ENCODE measurements at places on chromosomes 13 and 19. TPM values are rescaled to one million over a fixed set of nuclear protein-coding genes. Genes with fewer than 3 reads are reported as not detected.

TRPC4 gene
- total RNA-seq, result not detected

MEDAG gene
- total RNA-seq, result 126 TPM

ZNF681 gene
- total RNA-seq, result 0.65 TPM

SYNGR4 gene
- total RNA-seq, result not detected

TEX101 gene
- not detected for total RNA-seq

MAB21L1 gene
- 2.1 TPM for total RNA-seq

LRG1 gene
- total RNA-seq, result 0.17 TPM

CEACAM21 gene
- 1.8 TPM for total RNA-seq

NLRP4 gene
- not detected for total RNA-seq

LGALS4 gene
- total RNA-seq, result not detected

- no peak for DNase-seq
Measured at GRCh38 chr13:66704110-66704509, 526.0 kb downstream of the PCDH9 start.

DNA sequence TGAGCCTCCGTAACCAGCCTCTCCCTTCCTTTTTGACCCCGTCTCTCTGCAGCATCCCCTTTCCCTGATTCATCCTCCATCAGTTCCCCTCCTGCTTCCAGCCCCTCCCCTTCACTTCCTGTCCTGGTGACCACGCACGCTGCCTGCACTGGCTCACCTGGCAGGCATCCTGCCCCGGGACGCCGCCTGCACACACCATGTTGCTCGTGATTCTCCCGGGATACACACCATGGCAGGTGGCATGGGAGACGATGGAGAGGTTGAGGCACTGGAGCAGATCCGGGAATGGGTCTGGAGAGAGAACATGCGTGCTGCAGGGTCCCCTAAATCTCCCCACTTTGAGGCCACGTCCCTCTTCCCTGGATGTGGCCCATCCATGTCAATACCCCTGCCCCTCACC lies 4.2 kb downstream of the KLK12 start:
- no peak for DNase-seq

DNA sequence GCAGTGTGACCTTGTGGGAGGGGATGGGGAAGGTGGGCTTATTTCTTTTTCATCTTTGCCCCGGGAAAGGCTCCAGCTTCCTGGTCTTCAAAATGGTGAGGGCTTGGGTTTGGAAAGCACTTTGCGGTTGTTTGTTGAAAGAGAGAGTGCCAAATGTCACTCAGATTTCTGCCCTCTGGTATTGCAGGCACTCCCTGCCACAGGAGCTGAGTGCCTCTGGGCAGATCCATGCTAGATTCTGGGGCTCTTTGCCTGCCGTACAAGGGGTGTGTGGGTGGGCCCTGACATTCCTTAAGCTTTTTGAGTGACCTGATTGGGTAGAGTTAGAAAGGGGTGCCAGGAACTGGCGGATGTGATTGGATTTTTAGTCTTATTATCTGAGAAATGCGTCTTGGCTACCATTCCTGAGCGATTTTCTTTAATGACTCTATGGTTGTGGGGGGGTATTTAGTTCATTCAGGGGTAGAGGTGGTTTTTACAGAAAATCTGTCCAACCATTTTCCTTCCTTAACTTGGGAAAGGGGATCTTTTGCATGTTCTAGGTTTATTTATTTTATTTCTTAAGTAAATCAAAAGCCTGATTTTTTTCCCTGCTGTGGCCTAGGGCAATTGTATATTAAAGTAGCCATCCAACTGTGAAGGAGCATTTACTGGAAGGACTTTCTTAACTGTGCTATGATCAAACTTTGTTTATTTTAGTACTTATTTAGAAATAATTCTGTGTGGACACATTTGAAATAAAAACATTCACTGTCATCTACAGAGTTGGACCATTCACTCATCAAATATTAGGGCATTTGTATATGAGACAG lies 3.2 kb downstream of the ARHGAP35 start:
- no peak for DNase-seq

DNA sequence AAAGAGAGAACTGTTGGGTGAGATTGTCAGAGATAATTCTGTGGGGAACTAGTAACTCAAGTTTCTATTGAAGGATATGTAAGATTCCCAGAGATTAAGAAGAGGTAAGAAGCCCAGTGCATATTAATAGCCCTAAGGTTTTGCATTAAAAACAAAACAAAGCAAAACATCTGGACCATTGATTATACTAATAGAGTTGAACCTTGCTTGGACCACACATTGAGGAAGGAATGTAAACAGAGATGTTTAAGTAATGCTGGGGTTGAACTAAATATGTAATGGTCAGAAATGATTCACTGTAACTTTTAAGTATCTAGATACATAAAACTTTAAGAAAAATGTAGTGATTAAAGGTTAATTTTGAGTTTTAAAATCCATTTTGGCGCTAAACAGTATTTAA lies 1770.0 kb downstream of the PCDH9 start:
- no peak for DNase-seq

GRCh38 chr13:95420501-95420900 lies 119.2 kb upstream of the ABCC4 start:
- no peak for DNase-seq

- DNase-seq, result no peak
Measured at GRCh38 chr19:18742324-18742723, 48.8 kb downstream of the COMP start.

- no peak for DNase-seq
Measured at GRCh38 chr13:50871405-50871804, 27.9 kb upstream of the DLEU7 start.

GRCh38 chr13:96003304-96003703 lies 49.9 kb downstream of the UGGT2 start:
- no peak for DNase-seq

DNA sequence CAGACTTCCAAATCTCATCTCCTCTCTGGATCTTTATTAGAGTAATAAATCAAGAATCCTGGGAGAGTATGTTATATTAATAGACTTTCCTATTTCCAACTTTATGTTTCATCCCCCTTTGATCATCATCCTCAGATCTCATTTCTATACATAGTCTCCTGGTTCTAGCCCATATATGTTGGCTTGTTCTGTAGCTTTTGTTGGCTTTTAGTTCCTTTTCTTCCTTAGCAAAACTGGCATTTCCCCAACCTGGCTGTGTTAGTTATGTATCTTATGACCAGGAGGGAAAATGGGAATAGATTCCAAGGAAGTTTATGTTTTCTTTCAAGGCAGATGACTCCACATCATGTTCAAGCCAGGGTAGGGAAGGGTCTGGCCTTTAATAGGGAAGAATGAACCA lies 2464.5 kb downstream of the PCDH9 start:
- DNase-seq, result no peak

GRCh38 chr13:51222037-51222685 lies at the start of gene FAM124A:
FAM124A (plus strand) TSS chr13:51222398; CDS start chr13:51222502, 104 bp downstream.
- DNase-seq, result no peak

DNA sequence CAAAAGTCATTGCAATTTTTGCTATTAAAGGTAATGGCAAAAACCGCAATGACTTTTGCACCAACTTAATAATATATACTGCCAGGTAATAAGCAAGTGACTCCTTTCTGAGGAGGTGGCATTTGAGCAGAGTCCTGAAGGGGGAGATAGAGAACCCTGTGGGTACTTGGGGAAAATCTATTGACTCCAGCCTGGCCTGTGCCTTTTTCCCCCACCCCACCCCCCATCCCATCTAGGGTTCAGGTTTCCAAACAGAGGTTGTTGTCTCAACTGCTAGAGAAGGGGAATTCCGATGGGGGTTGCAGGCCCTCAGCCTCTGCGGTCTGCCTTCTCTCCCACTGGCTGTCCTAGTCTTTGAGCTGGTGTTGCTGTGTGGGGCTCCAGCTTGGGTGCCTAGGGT lies 11.5 kb downstream of the S1PR2 start:
- no peak for DNase-seq

GRCh38 chr19:56840451-56841192 lies at the start of the genes PEG3 and ZIM2:
PEG3 (minus strand) TSS chr19:56840726; CDS start chr19:56824655, 16,071 bp downstream.
ZIM2 (minus strand) TSS chr19:56840726; CDS start chr19:56824277, 16,449 bp downstream.
- no peak for DNase-seq

DNA sequence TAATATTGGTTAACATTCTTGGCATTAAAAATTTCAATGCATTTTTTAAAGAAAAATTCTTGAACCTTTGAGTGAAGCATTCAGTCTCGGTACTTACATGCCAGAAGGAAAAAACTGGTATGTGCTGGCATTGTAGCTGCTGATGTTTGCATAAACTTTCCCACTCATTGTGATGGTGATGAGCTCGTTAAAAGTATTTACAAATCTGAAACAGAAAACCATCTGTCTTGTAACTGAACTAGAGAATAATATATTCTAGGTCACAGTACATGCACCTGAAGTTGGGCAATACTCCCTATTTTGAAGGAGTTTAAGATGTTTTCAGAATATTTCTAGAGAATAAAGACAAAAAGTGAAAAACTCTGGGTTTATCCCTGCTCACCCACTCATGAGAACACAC lies 64.1 kb downstream of the SLC15A1 start:
- DNase-seq, result no peak

DNA sequence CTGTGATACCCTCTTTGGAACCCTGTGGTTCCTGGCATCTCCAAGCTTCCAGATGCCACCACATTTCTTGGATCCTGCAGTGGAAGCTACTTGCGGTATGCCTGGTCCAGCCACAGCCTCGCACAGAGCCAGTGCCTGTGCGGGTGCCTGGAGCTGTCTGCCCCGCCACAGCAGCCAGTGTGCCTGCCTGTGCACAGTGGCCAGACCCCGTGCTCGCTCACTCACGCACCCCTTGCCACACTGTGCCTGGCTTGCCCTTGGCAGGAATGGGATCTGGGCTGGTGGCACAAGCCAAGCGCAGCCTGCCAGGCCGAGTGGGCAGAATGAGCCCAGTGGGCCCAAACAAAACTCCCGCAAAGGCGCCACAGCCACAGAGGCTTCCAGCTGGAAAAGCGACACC lies 26.2 kb downstream of the POMP start:
- no peak for DNase-seq

DNA sequence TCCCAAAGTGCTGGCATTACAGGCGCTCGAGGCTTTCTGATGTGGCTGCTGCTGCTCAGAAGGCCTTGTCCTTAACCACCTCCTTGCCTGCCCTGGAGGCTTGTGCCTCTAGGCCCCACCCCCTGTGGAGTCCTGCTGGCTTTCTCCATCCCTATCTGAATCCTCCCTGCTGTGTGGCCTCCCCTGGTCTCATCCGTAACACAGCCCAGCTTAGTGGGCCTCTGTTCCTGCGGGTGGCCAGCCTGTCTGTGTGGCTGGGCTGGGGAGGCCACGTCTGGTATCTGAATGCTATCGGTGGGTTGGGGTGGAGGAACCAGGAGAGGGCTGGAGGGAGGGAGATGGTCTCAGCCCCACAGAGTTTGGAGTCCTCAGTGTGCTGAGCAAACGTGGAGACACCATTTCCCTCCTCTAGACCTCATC lies 4.7 kb downstream of the RPL28 start:
- DNase-seq, result no peak

GRCh38 chr13:44211286-44211685 lies 162.3 kb upstream of the SERP2 start:
- DNase-seq, result no peak

DNA sequence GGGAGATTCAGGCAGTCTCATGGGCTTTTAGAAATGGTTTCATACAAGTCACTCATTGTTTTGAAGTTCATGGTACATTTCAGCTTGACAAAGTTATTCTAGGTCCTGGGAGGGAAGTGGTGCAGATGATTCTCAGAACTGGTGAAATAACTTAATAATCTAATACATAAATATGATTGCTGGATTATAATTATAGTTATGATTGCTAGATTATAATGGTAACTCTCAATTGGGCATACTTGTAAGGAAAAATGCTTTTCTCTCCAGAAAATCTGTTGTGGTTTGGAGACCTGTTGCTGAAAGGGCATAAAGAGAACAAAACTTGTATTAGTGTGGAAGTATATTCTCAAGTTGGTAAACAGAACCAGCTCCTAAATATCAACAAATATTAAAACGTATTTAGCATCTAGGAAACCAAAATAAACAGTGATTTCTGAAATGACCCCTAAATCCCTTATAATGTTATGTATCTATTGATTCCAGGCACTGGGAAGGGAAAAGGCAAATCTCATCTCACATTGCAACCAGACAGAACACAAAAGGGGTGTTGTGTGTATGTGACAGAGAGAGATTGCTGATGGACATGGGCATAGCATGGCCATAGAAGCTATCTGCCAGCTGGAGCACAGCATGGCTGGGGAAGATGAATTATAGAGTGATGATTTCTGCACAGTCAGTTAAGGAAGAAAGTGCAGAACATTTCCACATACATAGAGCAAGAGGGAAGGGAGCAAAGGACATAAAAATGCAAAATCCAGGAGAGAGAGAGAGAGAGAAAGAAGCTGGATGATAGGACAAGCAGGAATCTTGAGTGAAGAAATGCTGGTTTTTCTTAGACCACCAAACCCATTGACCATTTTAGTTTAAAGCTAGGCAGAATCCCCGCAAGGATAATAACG lies 87.1 kb upstream of the FRY start:
- DNase-seq, result no peak

DNA sequence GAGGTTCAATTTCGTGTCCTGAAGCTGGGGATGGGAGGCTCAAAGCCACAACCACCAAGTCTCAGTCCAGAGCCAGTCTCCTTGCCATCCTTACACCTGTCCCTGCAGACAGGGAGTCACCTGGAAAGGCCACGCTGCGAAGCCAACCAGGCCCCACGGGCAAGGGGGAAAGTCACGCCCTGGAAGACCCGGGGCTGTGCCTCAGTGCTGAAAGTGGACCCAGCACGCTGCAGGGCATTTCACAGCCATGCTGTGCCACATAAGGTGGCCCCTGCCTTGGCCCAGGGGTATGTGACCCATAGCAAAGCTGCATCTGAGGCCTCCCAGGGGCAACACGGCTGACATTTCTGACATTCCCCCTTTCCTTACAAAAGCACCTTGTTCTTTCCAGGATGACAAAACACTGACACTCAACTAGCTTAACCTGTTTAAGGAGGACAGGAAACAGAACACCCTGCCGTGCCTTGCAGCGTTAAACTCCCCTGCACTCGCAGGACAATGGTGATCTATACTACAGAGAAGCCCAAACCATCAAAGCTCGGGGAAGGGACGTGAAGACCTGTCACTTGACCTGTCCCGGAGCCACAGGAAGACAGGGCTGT lies 14.8 kb downstream of the CHERP start:
- DNase-seq, result no peak

- no peak for DNase-seq
Measured at GRCh38 chr13:51595416-51595815, 11.2 kb downstream of the WDFY2 start.

- DNase-seq, result no peak
Measured at GRCh38 chr19:1978346-1978894, 37.1 kb downstream of the BTBD2 start.

DNA sequence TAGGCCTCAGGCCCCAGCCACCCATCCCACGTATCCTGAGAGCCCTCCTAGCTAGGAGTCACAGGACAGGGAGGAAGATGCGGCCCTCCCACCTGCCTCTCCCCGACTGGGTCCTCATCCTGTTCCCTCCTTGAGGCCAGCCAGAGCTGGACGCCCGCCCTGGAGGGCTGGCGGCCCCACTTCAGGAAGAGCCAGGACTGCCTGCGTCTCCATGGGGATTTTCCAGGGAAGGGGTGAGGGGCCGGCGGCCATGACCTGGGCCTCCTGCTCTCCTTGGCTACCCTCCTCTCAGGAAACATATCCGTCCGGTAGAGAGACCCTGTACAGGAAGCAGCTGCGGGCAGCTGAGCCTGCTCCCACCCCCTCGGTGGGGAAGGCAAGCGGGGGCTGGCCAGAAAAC lies 11.3 kb upstream of the PRKD2 start:
- DNase-seq, result no peak

GRCh38 chr13:61852116-61852619 lies 436.5 kb upstream of the PCDH20 start:
- no peak for DNase-seq
